Activated CD4-positive, alpha-beta T cell treated with anti-CD3 and anti-CD28 coated beads, Interleukin-2, Interleukin-6, amounts not matched to agents 100 ng/mL and 50 ng/mL, durations not matched to agents 16 hours and 8 hours (primary cell): ENCODE measurements at places on chromosomes 11 and 22.

DNA sequence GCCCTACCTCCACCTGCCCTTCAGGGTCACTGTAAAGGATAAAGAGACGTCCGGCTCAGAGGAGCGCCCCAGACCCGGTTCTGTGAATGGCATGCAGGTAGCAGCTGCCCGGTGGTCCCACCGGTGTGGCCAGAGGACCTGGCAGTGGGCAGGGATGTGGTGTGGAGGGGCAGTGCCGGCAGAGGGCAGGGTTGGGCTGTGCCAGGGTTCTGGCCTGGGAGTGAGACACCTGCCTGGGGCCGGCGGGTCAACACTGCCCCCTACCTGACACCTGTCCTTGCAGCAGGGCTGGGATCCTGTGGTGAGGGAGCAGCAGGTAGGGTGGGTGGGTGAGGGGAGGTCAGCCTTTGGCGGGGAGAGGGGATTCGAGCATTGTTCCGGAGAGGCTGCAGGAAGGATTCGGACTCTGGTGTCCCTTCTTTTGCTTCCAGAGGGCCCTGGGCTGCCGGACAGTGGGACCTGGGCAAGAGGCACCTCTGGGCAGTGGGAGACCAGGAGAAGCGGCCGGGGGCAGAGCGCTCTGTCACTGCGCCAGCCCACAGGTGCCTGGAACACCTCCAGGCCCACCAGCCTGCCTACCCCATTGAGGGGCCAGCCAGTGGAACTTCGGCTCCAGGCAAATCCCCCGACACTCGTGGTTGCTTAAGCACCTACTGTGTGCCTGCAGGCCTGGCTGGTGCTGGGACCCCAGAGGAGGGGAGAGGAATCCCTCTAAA is 1.6 kb upstream of the PHLDA2 start:
- DNase-seq: peak; percentile 74

- no peak for DNase-seq
Observed at GRCh38 chr11:116718955-116719501, 53.8 kb downstream of the BUD13 start.

DNA sequence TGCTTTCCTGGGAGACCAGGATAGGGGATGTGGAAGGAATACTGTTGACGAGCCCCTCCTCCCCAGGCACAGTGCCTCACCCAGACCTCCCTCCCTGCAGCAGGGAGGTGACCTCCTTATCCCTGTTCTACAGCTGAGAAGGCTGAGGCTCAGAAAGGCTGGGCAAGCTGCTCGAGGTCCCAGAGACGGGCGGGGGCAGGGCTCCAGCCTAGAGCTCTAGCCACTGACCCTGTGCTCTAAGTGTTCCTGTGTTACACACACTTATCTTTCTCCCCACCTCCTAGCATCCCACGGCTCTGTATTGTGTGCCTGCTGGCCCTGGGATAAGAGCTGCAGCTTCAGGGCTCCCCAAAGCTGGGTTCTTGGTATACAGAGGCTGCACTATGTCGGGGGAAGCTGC is 7.9 kb downstream of the CCDC134 start:
- DNase-seq: no peak

DNA sequence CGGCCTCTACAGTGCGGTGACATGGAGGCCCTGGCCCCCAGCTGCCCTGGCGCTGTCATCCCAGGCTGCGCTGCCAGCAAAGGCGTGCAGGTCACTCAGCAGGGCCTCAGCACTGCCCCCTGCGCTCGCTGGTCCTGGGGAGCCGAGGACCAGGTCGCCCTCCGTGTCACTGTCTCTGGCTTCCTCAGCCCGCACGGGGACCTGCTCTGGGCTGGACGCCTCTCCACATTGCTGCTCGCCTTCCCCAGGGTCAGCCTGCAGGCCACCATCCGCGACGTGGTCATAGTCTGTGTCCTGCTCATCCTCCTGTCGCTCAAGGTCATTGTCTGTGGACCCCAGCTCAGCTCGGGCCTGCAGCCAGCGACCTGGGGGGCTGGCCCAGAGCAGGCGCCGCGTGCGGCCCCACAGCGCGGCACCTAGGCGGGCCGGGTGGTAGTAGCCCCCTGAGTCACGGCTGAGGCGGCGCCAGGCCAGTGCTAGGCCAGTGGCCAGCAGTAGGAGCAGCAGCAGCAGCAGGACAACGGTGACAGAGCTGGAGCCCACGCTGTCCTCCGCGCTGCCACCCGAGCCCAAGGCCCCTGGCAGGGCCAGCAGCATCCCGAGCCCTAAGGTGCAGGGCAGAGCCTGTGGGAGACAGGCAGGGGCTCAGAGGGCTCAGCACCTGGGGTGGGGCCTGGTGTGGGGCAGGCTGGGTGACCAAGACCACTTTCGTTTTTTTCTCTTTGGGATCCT is 1.6 kb downstream of the PTPRCAP start:
- DNase-seq: no peak

DNA sequence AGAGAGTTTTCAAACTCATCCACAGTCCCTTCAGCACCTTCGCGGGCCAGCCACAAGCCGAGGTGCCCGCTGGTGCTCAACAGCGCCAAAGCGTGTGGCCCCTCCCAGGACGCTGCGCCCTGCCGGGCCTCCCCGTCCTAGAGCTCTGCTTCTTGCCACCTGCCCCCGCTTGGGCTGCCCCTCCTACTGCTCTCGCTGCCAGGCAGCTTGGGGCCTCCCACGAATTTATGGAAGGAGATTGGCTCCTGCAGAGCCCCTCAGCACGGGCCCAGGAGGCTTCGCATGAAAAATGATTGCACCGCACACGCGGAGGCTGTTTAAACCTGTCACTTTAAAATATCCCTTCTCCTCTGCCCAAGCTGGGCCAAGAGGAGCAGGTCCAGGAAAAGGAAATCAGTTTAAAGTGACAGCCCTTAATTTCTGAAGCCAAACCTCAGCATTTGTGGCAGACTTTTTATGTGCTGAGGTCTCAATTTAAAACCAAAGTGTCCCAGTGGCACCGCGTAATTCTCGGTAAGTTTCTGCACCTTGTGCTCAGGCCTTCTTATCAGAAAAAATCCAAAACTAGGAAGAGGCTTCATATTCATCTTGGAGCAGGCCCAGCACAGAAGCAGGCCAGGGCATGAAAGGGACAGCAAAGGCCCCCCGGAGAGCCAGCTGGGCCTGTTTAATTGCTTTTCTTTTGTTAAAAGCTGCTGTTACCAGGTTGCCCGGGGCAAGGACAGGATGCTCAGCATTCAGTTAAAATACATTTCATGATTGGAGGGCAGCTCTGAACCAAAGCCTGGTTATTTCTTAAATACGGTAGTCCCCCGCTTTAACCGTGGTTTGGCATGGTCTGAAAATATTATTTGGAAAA is 303.6 kb downstream of the OPCML start:
- DNase-seq: peak; percentile 3

- DNase-seq: no peak
Observed at GRCh38 chr11:62186195-62186594, 3.8 kb upstream of the SCGB1D1 start.

GRCh38 chr11:9607511-9607899 is 34.0 kb downstream of the WEE1 start:
- DNase-seq: no peak

GRCh38 chr22:43829904-43830851 is 18.1 kb upstream of the EFCAB6 start:
- no peak for DNase-seq

GRCh38 chr11:3817181-3817800 is 8.9 kb downstream of the PGAP2 start:
- no peak for DNase-seq

- no peak for DNase-seq
Observed at GRCh38 chr11:111697933-111698371, 68.2 kb downstream of the PPP2R1B start.

DNA sequence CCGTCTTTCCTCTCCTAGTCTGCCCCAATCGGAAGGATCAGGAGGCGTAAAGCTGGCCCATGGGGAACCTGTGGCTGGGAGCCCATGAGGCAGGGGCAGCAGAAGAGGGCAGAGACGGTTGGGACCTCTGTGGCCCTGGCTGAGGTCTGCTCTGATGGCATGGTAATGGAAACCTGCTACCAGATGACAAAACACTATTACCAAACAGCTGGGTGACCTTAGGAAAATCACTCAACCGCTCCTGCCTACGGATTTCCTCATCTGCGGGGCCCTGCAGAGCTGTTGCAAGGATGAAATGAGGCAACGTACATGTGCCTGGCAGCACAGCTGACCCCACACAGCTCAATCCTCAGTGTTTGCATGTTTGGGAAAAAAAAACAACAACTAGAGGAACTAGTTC is 4.6 kb downstream of the AP5B1 start:
- DNase-seq: no peak

GRCh38 chr11:68031144-68031464 is 623 bp downstream of the NDUFS8 start:
- DNase-seq: peak; percentile 20

DNA sequence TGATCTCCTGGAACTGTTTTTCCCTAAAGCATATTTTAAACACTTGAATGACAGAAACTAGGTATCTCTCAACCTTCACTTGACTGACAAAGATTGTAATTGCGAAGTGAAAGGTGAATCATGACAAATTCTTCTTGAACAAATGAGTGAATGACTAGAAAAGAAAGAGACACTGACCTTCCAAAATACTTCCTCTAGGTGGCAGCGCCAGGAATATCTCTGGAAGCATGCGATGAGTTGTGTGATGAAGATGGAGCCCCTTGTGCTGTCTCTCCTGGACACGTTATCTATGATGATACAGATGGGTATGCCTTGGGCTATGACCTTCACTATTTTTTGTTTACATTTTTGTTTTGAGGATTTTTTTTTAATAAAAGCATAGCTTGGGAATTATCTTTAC is 7.0 kb upstream of the CASP12 start:
- no peak for DNase-seq

DNA sequence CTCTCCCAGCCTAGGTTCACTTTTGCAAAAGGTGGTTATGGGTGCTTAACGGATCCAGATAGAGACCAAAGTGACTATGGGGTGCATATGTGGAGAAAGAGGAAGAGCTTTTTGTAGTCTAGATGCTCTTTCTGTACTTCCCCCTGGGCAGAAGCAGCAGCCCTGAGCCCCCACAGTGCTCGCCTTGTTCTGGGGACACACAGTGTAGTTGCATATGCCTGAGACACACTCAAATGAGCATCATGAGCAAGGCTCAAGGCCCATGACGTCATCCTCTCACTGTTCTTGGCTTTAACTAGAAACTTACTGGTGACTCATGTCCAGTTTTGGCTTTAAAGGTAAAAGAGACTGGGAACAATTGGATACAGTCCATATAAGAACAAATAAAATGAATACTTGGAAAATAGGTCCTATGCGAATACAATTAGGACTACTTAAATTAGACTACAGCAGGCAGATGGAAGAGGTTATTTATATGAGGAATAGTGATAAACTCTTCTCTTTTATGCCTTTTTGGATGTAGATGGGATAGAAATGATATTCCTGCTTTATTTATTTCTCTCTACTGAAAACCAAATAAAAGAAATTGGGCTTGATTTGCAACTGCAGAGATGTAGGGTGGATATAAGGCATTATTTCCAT is 20.1 kb upstream of the PEX26 start:
- no peak for DNase-seq

GRCh38 chr22:44389181-44389580 is 76.4 kb upstream of the SHISAL1 start:
- DNase-seq: no peak

DNA sequence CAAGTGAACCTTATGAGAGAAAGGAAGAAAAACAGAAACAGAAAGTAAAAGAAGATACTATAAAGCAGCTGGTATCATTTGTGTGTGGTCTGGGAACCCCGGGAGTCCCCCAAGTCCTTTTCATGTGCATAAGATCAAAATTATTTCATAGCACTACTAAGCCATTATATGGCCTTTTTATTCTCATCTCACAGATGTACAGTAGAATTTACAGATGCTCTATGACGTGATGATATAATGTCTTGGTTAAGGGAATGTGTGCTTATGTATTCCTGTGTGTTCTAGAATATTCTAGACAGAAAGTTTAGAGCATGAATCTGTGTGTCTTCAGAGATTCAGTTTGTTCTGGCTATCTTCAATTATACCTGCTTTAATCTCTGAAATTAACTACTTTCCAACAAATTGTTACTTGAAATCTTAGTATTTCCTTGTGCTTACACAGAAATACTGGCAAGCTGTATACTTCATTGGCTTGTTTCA is 8.6 kb upstream of the TPP1 start:
- DNase-seq: no peak

DNA sequence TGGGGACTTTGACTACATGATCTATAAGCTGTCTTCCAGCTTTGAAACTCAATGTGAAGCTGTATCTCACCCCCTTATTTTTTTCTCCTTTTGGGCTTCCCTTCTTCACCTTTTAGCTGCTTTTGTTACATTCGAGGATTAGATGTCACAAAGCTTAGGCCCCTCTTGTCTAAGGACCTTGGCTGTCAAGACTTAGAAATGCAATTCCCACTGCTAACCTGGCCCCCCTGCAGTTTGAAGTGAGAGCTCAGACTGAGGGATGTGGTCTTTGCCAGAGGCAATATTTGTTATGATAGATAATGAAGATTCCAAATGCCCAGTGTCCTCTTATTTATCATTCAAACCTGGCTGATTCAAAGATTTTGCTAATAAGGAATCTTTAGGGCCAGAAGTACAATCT is 128.3 kb downstream of the ARL14EP start:
- DNase-seq: no peak

- no peak for DNase-seq
Observed at GRCh38 chr11:6319001-6319703, 1.1 kb downstream of the CAVIN3 start.

- DNase-seq: peak; percentile 60
Observed at GRCh38 chr11:43392713-43393112, 34.0 kb downstream of the TTC17 start.

DNA sequence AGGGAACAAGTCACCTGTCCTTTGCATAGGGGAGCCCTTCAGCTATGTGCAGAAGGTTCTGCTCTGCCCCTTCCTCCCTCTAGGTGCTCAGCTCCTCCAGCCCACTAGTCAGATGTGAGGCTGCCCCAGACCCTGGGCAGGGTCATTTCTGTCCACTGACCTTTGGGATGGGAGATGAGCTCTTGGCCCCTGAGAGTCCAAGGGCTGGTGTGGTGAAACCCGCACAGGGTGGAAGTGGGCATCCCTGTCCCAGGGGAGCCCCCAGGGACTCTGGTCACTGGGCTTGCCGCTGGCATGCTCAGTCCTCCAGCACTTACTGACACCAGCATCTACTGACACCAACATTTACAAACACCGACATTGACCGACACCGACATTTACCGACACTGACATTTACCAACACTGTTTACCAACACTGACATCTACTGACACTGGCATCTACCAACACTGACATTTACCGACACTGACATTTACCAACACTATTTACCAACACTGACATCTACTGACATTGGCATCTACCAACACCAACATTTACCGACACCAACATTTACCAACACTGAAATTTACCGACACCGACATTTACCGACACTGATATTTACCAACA is 71.9 kb upstream of the PPP6R3 start:
- DNase-seq: no peak

- no peak for DNase-seq
Observed at GRCh38 chr11:47400768-47401279, 7.6 kb upstream of the SLC39A13 start.

DNA sequence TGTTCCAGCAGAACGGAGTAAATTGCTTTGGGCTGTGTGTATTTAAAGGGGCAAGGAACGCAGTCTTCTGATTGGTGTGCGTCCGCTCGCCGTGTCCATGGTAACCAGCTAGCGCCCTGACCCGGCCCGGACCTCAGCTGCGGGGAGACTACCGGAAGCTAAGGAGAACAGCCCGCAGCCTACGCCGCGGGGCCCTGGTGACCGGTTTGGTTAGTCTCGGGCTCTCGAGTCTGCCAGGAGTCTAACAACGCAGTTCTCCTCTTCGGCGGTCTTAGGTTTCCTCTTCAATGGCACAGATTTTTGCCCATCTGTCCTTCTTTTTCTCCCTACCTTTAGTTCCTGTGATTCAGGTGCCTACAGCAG is 3.5 kb upstream of the OR56A3 start:
- DNase-seq: no peak
